ENCODE measurements at places on chromosomes 6 and 20.

DNA sequence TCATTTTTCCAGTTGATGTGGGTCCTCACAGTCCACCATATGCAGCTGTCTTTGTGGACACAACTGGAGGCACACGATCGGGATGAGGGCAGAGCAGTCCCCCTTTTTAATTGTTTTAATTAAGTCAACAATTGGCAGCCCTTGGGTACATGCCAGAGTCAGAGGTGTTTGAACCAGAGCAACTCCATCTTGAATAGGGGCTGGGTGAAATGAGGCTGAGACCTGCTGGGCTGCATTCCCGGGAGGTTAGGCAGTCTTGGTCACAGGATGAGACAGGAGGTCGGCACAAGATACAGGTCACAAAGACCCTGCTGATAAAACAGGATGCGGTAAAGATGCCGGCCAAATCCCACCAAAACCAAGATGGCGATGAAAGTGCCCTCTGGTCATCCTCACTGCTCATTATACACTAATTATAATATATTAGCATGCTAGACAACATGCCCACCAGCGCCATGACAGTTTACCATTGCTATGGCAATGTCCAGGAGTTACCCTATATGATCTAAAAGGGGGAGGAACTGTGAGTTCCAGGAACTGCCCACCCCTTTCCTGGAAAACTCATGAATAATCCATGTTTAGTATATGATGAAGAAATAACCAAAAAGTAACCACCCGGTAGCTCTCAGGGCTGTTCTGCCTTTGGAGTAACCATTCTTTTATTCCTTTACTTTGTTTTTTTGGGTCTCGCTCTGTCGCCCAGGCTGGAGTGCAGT is 31.8 kb upstream of the BLCAP start:
- no peak for DNase-seq

- no peak for DNase-seq
These were observed 27.5 kb upstream of the PBOV1 start for GRCh38 chr6:138245751-138246150.

- no peak for DNase-seq
These were observed 62.2 kb upstream of the DDR1 start for GRCh38 chr6:30821862-30822784.

DNA sequence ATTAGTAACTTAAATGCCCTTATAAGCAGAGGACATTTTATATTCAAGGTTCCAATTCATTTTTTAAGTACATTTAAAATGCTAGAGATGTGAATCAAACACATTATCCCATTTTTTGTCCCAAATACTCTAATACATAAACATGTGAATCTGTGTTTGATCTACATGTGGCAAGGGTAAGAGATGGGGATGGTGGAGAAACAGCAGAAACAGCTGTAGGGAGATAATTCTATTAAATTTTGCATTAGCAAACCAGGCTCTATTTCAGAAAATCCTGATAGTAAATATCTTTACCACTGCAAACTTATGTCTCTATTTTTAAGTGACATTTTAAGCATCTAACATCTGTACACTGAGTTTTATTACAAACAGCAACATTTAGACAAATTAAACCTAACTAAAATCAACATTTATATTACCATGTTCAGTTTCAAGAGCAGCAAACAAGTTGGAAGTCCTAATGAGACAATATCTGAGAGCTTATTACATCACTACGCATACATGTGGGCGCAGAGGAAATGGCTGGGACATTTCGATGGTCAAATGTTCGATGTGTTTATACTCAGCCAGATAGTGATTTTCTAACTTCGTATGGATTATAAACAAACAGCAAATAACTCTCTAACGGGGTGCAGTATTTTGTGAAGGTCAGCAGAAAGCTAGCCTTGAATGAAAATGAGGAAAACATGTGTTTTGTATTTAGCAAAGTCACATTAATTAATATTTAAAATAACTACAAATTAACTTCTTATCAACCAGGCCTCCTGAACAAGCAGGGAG is 165.1 kb downstream of the GJA1 start:
- no peak for DNase-seq

- no peak for DNase-seq
These were observed 25.5 kb downstream of the SLC22A1 start for GRCh38 chr6:160147146-160147536.

GRCh38 chr20:32535953-32536823 is 48.9 kb downstream of the NOL4L start:
- DNase-seq: peak; percentile 73

GRCh38 chr6:148959501-148959900 is 212.7 kb downstream of the UST start:
- DNase-seq: no peak
